ENCODE measurements at places on chromosomes 4 and X. TPM values are rescaled to one million over a fixed set of nuclear protein-coding genes. Genes with fewer than 3 reads are reported as not detected.

SCD5 gene
- 24.2 TPM for total RNA-seq

FRAS1 gene
- total RNA-seq = 0.19 TPM

GRCh38 chrX:643911-644303 is 13.3 kb downstream of the SHOX start:
- DNase-seq = no peak

GRCh38 chrX:130386408-130386808 is 934 bp upstream of the GPR119 start:
- DNase-seq = no peak

- no peak for DNase-seq
Measured at GRCh38 chr4:88441696-88442095, 15.2 kb upstream of the HERC5 start.

DNA sequence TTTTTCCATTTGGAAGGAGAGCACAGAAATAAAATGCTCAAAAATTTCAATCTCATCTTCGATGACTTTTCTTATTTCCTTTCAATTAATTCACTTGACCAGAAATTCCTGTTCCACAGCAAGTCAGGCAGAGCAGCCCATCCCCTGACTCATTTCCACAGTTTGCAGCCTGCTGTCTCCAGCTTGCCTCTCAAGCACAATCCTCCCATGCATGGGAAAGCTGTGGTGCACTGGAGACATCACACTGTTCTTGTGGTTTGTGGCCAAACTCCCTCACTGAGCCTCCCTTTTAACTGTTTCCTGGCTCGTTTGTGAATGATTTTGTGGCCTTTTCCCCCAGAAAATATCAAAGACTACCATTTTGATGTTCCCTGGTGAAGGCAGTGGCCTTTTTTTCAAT is 114.0 kb upstream of the ENPEP start:
- DNase-seq = peak; percentile 2
